Cerebellum (tissue), 4 donors: ENCODE measurements at places on chromosomes 5 and 9. TPM values are rescaled to one million over a fixed set of nuclear protein-coding genes. Genes with fewer than 3 reads are reported as not detected.

DNA sequence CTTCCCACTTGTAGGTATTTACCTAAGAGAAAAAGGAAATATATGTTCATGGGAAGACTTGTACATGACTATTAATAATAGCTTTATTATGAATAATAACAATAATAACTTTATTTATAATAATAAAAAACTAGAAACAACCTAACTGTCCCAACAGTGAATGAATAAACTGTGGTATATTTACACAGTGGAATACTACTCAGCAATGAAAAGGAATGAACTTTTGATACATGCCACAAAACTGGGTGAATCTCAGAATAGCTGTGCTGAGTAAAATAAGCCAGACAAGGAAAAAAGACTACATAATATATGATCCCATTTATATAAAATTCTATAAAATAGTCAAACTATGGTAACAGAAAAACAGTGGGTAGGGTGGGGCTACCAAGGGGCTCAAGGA is 88.7 kb downstream of the SCAMP1 start:
- DNase-seq = no peak

GRCh38 chr5:180212363-180213255 is 3.6 kb upstream of the RASGEF1C start:
- no peak for DNase-seq

- DNase-seq = no peak
Measured at GRCh38 chr9:85547599-85547998, 194.2 kb downstream of the AGTPBP1 start.

- no peak for DNase-seq
Measured at GRCh38 chr5:165881259-165881658, 2375.8 kb downstream of the MAT2B start.

DNA sequence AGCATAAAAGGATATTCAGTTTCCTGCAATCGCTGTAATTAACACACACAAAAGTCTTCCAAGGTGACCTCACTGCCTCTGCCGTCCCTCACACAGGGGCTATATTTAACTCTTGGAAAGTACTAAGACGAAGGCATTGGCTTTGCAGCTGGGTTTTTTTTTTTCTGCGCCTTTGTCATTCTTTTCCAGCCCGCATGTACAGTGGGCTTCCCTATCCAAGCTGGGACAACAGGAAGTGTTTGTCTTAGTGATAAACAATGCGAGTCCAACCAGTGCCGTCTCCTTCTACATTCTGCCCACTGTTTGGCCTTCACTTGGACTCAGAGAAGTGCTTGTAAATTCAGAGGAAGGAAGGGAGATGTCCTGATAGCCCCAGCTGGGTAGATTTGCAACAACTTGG is 17.6 kb downstream of the AFAP1L1 start:
- no peak for DNase-seq

GRCh38 chr9:33820231-33820745 is 3.3 kb downstream of the UBE2R2 start:
- DNase-seq = no peak

DNA sequence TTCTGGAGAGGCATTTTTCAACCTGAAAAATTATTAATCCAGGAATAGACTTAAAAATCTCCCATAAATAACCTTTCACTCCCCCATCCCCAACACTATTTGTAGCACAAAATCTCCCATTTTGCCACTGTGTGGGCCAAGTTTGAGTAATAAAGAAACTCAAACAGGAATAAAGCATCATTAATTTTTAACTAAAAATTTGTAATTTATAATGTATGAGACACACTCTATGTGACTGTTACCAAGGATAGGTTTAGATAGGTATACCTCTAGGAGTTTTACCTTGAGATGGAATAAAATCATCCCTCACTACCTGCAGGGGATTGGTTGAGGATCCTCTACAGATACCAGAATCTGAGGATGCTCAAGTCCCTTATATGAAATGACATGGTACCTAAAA is 30.1 kb downstream of the CHD1 start:
- DNase-seq = no peak

DNA sequence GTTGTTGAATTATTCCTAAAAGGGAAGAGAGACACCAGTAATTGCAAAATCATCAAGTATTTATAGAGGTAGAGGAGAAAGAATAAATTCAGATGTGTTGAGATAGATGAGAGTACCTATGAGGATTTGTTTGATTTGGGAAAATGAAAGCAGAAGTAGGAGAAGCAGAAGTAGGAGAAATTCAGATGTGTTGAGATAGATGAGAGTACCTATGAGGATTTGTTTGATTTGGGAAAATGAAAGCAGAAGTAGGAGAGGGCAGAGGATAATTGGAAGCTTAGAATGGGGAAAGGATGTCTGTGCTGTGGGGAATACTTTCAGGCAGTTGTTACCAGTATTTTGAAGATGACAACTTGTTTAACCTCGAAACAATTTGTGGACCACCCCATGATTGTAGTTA is 35.1 kb upstream of the ZCCHC7 start:
- DNase-seq = no peak

DNA sequence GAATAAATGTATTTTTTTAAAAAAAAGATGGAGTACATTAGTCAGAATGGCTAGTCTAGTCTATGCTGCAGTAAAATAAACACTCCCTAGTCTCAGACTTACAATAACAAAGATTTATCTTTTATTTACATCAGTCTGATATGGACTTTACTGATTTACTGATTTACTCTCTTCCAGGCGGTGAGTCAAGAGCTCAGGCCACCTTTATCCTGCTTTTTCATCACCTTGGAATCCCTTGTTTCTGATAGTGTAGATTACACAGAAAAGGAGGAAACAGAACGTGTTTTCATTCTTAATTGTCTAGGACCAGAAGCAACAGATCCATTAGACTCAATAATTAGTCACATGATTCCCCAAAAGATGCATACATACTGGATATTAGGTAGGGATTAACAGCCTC is 290.1 kb upstream of the TRPC7 start:
- no peak for DNase-seq

DNA sequence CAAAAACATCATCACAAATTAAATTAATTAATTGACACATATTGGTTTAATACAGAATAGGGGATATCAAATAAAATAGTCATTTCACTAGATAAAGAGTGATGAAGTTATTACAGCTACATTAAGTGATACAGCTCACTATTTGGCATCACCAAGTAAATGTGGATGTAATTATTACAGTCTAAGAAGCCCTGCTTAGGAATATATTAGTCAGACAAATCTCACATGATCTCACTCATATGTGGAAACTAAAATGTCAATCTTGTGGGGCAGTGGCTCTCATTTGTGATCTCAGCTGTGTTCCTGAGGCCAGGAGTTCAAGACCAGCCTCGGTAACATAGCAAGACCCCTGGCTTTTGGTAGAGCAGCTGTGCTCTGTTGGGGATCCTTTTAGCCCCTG is 233.4 kb upstream of the RGMB start:
- DNase-seq = no peak

DNA sequence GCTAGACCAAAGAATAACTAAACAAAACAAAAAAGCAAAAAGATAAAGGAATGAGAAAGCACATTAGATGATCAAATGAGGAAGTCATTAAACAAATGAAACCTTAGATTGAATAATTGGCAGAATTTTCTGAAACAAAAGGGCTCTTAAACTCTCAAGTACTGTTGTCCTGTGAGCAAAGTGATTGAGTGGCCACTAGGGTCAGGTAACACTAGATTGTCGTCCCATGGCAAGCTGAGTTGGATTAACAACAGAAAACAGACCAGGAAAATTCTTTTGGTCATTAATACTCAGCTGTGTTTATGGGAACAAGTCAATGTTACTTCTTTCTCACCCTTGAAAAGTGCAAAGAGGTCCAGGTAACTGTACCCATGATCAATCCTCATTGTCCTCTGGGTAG is 81.6 kb upstream of the MRPS30 start:
- no peak for DNase-seq

The EQTN gene
- total RNA-seq = 0.73 TPM

The GABRP gene
- not detected for total RNA-seq
